Right lung (tissue), 10 donors: ENCODE measurements at places on chromosomes 6 and 20. TPM values are rescaled to one million over a fixed set of nuclear protein-coding genes. Genes with fewer than 3 reads are reported as not detected.

DNA sequence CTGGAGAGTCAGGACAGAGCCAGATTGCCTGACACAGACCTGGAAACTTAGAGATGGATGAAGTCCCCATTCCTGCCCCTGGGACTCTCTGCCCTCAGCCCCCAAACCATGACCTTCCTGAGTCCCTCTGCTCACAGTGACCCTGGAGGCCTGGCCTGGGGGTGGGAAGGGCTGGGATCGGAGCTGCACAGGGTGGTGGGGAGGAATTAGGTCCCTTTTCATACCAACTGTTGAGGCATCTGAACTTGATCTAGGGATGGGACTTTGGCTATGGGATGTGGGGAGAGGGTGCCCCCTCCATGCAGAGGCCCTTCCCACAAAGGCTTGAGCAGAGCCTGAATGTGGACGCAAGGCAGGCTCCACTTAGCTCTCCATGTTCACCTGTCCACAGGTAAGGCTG lies 144.1 kb downstream of the MRPL14 start:
- DNase-seq: no peak

DNA sequence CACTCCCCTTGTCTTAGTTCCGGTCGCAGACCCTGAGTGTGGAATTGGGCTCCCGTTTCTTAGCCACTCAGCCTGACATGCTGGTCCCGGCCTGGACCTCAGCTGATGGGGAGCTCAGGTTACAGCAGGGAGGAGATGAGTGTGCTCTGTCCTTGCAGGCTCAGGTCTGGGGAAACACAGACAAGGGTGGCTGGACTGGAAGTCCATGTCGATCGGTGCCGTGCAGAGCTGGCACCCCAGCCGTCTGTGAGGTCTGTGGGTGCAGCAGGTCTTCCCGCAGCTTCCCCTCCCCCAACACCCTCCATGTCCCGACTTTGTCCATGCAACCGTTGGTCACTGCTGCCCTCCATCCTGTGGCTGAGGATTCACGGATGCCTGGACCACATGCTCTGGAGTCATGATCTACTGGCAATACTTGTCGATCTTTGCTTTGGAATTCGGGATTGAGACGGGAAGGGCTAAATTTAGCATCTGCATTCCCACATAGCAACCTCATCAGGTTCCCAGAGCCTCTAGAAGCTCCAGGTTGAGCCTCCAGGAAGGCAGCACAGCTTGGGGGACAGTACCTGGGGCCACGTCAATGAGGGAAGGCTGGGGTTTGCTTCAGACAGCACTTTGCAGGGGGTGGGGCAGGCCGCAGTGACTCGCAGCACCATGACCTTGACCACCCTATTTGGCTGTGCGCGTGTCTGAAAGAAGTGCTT lies 118.8 kb downstream of the PSMB1 start:
- no peak for DNase-seq

DNA sequence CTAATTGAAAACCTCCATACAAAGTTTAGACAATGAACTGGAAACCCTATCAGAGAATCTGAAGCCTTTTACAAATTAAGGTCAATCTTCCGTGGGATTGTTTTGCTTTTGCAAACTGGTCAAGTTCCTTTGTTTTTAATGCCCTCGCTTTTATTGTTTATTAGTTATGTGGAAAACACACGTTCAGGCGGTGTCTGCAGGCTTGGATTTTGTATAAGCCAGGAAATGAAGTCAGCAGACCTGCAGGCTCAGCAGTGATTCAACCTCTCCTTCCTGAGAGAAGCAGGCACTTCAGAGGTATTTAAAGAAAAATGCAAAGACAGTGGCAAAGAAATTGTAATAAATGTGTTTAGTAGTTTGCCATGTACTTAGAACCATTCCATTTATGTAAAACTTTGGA lies 103.4 kb upstream of the PDE10A start:
- no peak for DNase-seq

The DYNLT2 gene
- polyA plus RNA-seq: 7.9 TPM

The MYBL2 gene
- polyA plus RNA-seq: 15.7 TPM

The DCDC2 gene
- 10.5 TPM for polyA plus RNA-seq
